H9 (cell line): ENCODE measurements at places on chromosomes 12 and 14. TPM values are rescaled to one million over a fixed set of nuclear protein-coding genes. Genes with fewer than 3 reads are reported as not detected.
A peak's percentile ranks its signal among the peaks of the same experiment; 100 is the strongest.

DNA sequence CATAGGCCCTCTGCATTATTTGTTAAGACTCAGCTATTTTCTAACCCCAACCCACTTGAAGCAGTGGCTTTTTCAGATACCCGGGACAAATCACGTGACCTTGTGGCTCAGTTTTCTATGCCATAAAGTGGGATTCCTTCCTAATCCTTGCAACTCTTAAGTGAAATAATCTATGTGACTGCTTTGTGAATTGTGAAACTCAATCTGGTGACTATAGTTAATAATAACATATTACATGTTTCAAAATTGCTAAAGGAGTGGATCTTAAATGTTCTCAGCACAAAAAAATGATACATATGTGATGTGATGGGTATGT, 17.3 kb downstream of the EML1 start:
- H3K27me3 ChIP-seq = no peaks in the 10 kb centered on the region
- H3K4me1 ChIP-seq = no peaks in the 10 kb centered on the region
- no peak for DNase-seq
- H3K4me3 ChIP-seq = no peak overlapping the region

Gene ADAMTS20
- total RNA-seq = 2.1 and 2.7 TPM in 2 replicates

DNA sequence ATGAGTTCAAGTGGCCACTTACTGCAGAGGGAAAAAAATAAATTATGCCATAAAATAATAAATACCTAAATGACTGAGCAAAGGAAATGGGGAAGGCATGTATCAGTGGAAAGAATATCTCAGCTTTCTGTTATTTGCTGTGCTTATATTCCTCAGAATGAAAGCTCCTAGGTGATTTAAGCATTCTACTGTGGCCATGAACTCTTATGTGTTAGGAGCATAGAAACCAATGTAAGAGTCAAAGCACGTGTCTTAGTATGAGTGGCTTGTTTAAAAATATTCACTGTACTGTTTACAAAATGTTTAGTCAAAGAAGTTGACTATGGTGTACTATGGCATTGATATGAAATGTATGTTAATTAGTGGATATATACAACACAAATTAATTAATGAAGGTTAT, 59.0 kb upstream of the RTL1 start:
- no peaks in the 10 kb centered on the region for H3K36me3 ChIP-seq
- H3K27me3 ChIP-seq = no peaks in the 10 kb centered on the region
- H3K4me1 ChIP-seq = no peaks in the 10 kb centered on the region
- no peak overlapping the region for H3K4me3 ChIP-seq
- no peak overlapping the region for H3K27ac ChIP-seq
- no peak for DNase-seq

DNA sequence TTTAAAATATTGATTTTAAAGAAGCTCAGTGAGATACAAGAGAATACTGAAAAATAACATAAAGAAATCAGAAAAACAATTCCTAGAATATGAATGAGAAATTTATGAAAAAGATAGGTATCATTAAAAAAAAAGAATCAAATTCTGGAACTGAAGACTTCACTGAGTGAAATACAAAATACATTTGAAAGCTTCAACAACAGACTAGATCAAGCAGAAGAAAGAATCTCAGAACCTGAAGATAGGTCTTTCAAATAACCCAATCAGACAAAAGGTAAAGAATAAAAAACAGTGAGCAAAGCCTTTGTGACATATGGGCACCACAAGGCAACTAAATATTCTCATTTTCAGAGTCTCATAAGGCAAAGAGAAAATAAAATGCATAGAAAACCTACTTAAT, 29.4 kb downstream of the CEP83 start:
- H3K4me1 ChIP-seq = peaks cover 9% of the 10 kb centered on the region
- peaks cover 6% of the 10 kb centered on the region; the same call in 1 of the 2 replicates for H3K36me3 ChIP-seq
- DNase-seq = no peak
- no peak overlapping the region for H3K4me3 ChIP-seq
- no peaks in the 10 kb centered on the region for H3K27me3 ChIP-seq
- H3K27ac ChIP-seq = no peak overlapping the region

Gene PAPLN
- total RNA-seq = 6.9 and 8.5 TPM in 2 replicates

- DNase-seq = no peak
- H3K36me3 ChIP-seq = no peaks in the 10 kb centered on the region; the same call in 1 of the 3 replicates
- H3K27ac ChIP-seq = no peak overlapping the region
- no peaks in the 10 kb centered on the region for H3K27me3 ChIP-seq
- H3K4me3 ChIP-seq = no peak overlapping the region
These were observed 88.4 kb downstream of the CAND1 start for GRCh38 chr12:67357376-67358125.

DNA sequence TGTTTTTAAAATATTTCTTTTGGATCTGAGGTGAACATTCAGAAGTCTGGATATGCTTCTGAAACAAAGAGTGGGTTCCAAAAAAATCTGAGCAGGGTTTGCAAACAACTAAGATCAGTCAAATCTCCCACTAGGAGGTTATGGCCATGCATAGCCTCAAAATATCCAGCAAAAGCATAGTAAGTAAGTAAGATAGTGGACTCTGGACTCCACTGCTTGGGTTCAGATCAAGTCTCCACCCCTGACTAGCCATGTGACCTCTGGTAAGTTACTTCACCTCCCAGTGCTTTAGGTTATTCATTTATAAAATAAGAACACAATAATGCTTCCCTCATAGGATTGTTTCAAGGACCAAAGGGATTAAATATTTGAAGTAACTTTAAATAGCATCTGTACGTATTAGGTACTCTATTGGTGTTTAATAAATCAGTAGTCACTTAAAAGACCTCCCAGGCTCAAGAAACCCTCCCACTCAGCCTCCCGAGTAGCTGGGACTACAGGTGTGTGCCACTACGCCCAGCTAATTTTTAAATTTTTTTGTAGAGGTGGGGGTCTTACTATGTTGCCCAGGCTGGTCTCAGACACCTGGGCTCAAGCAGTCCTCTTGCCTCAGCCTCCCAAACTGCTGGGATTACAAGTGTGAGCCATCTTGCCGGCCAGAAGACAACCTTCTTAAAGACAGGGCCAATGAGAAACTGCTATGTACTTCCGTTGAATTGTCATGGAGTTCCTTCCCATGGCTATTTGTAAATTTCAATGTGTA, 95.7 kb upstream of the SOX5 start:
- no peak overlapping the region for H3K4me3 ChIP-seq
- H3K27ac ChIP-seq = no peak overlapping the region

DNA sequence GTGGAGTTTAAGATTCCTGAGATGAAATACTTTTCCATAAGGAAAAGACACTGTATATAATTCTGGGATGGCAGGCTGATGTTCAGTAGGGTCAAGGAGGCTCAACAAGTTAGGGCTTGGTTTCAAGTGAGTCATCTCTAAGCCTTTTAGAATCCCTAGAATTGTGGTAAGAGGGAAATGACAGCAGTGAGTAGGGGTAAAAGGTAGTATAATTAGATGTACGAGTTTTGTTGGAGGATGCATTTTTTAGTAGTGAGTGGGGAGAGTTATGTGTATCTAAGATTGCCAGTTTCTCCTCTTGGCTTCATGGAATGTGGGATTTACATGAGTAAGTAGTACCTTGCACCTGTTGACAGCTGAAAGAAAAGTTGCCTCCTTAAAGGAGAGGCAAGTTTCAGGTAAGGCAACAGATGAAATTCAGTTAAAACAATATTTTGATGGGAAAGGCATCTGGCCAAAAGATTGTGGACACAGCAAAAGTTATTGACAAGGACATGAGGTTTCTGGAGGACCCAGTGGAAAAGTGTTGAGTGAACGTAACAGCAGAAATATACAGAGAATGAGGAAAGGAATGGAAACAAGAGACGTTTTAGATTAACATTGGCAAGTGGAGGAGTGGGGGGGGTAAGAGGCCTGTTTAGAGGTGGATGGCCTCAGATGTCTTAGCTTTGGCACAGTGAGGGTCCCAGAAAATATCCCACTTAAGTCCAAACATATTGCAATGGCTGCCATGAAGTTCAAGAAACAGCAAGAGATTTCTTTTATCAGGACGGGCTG, 21.8 kb downstream of the LMO3 start:
- H3K27ac ChIP-seq = no peak overlapping the region
- no peaks in the 10 kb centered on the region for H3K4me1 ChIP-seq
- peaks cover 9% of the 10 kb centered on the region; the same call in 2 of the 3 replicates for H3K36me3 ChIP-seq
- no peak for DNase-seq
- no peaks in the 10 kb centered on the region for H3K27me3 ChIP-seq
- no peak overlapping the region for H3K4me3 ChIP-seq

GRCh38 chr12:50258167-50258551, 25.2 kb downstream of the LIMA1 start:
- no peak overlapping the region for H3K4me3 ChIP-seq
- no peaks in the 10 kb centered on the region for H3K36me3 ChIP-seq
- H3K4me1 ChIP-seq = no peaks in the 10 kb centered on the region
- H3K27me3 ChIP-seq = no peaks in the 10 kb centered on the region
- DNase-seq = no peak

- H3K4me3 ChIP-seq = no peak overlapping the region
- no peak for DNase-seq
- no peaks in the 10 kb centered on the region for H3K27me3 ChIP-seq
These were observed 525.2 kb downstream of the GLT1D1 start for GRCh38 chr12:129378496-129378895.

- H3K27ac ChIP-seq = no peak overlapping the region
- no peaks in the 10 kb centered on the region for H3K4me1 ChIP-seq
- no peaks in the 10 kb centered on the region for H3K36me3 ChIP-seq
- no peak for DNase-seq
These were observed 105.1 kb downstream of the LRIG3 start for GRCh38 chr12:58815235-58815634.

- no peaks in the 10 kb centered on the region for H3K4me1 ChIP-seq
- no peak overlapping the region for H3K4me3 ChIP-seq
- H3K27me3 ChIP-seq = no peaks in the 10 kb centered on the region
- no peak overlapping the region for H3K27ac ChIP-seq
- no peak for DNase-seq
These were observed 168.5 kb downstream of the RIMBP2 start for GRCh38 chr12:130547480-130548155.

Gene TSHR
- not detected in 2 replicates for total RNA-seq

DNA sequence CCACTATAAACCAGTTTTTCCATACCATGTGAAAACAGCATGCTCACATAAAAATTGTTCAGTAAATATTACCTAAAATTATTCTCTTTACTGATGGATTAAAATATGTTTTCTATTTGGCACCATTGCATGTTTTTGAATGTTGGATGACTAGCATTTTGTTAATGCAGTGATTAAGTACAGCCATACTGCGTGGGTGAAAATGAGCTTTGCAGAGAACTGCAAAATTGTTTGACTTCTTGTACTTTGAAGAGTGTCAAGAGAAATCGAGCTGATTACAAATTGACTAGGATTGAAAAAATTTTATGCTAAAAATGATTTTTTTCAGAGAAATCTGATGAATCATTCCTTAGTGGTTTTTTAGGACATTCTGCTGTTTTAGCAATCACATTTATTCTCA, 452.9 kb downstream of the RPL10L start:
- H3K4me3 ChIP-seq = no peak overlapping the region
- H3K36me3 ChIP-seq = no peaks in the 10 kb centered on the region
- H3K4me1 ChIP-seq = no peaks in the 10 kb centered on the region
- no peak for DNase-seq
- H3K27me3 ChIP-seq = no peaks in the 10 kb centered on the region
- H3K27ac ChIP-seq = no peak overlapping the region

GRCh38 chr12:92000597-92000996, 145.0 kb downstream of the BTG1 start:
- H3K27me3 ChIP-seq = no peaks in the 10 kb centered on the region
- DNase-seq = no peak
- H3K4me3 ChIP-seq = no peak overlapping the region

- H3K4me1 ChIP-seq = no peaks in the 10 kb centered on the region
- DNase-seq = peak; percentile 10
- H3K36me3 ChIP-seq = peaks cover 7% of the 10 kb centered on the region
- H3K27me3 ChIP-seq = no peaks in the 10 kb centered on the region
- H3K4me3 ChIP-seq = no peak overlapping the region
- no peak overlapping the region for H3K27ac ChIP-seq
These were observed 375.5 kb downstream of the ALG10 start for GRCh38 chr12:34397591-34398365.

Gene TSPAN8
- total RNA-seq = not detected in 2 replicates

- no peak for DNase-seq
- H3K36me3 ChIP-seq = peaks cover 26% of the 10 kb centered on the region
- no peak overlapping the region for H3K27ac ChIP-seq
- no peaks in the 10 kb centered on the region for H3K27me3 ChIP-seq
These were observed 68.2 kb upstream of the EVL start for GRCh38 chr14:99996951-99997571.

GRCh38 chr12:5868625-5869295, 76.3 kb downstream of the ANO2 start:
- no peak overlapping the region for H3K27ac ChIP-seq
- no peak overlapping the region for H3K4me3 ChIP-seq
- no peaks in the 10 kb centered on the region; the same call in 1 of the 2 replicates for H3K4me1 ChIP-seq
- no peaks in the 10 kb centered on the region for H3K27me3 ChIP-seq

DNA sequence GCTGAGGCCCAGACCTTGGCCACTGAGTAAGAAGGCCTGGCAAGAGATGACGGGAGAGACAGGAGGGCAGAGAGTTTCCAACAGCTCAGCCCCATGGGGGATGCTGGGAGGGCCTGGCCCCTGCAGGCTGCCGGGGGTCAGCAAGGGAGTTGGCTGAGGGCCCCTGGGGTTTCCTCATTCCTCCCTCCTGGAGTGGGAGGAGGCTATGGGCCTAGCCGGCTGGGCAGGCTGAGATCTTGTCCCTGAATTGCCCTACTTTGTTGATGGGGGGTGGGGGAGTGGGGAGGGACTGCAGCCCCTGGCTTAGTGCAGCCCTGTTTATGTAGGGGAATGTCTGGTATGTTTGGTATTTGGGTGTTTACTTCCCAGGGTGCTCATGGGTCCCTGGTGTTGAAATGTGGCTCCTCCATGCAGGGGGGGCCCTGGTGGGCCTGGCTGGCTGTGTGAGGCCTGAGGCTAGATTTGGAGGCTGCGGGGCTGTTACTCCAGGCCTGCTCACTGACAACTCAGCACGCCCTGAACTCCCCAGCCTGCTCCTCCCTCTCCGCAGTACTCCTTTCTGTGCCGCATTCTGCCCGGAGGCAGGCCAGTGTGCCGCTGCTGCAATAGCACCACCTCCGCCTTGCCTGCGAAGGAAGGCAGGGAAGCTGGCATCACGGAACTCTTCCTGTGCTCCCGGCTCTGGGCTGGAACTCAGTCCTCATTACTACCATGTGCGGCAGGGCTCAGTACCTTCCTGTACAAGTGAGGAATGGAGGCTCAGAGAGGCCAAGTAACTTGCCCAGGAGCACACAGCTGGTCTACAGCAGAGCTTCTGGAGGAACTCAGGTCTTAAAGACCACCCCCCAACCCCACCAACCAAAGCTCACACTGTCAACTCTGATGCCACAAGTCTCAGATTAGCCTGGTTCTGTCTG, 25.3 kb downstream of the JDP2 start:
- peaks cover 7% of the 10 kb centered on the region; the same call in 1 of the 2 replicates for H3K4me1 ChIP-seq
- DNase-seq = peak; percentile 94
- peak overlapping the region; percentile 87 for H3K27ac ChIP-seq
- H3K36me3 ChIP-seq = peaks cover 15% of the 10 kb centered on the region; the same call in 1 of the 2 replicates

DNA sequence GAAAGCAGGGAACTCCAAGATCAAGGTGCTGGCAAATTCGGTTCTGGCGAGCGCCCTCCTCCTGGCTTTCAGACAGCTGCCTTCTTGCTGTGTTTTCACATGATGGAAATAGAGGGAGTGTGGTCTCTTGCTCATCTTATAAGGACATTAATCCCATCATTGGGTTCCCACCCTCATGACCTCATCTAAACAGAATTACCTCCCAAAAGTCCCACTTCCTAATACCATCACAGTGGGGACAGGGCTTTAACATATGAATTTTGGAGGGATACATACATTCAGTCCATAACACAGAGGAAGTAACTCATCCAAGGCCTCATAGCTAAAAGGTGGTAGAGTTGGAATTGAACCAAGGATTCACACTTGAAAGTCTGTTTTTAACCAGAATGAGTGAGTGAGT, 28.6 kb downstream of the DYRK2 start:
- H3K4me3 ChIP-seq = no peak overlapping the region
- H3K4me1 ChIP-seq = no peaks in the 10 kb centered on the region
- H3K27me3 ChIP-seq = no peaks in the 10 kb centered on the region
- DNase-seq = no peak
- no peak overlapping the region for H3K27ac ChIP-seq
- peaks cover 29% of the 10 kb centered on the region for H3K36me3 ChIP-seq
